ENCODE measurements at places on chromosomes 13 and 19.

- no peak for DNase-seq
Measured at GRCh38 chr13:33183431-33184111, 102.0 kb downstream of the STARD13 start.

GRCh38 chr19:16369664-16370576 lies 45.3 kb downstream of the KLF2 start:
- no peak for DNase-seq

DNA sequence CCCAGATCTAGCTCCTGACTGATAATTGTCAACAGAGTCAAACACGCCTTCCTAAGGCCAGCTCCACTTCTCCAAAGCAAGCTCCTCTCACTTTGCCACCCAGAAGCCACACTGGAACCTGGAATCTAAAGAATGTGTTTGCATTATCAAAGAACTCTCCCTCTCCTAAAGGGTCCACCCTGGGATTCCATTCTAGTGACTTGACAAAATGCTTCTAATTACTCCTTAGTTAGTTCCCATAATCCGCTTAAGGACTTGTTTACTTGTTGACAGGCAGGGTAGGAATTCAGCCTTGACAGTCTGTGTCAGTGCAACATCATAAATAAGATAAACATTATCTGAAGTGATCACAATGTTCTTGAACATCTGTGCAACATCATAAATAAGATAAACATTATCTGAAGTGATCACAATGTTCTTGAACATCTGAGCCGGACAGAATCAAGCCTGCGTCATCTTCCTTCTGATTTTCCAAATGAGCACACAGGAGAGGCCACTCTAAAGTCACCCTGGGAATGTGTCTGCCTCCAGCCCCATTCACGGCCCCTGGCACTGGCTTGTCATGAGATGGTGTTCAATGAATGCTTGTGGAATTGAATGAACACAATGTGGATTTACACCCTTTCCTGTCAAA lies 512.1 kb downstream of the IRS2 start:
- peak; percentile 85 for DNase-seq

DNA sequence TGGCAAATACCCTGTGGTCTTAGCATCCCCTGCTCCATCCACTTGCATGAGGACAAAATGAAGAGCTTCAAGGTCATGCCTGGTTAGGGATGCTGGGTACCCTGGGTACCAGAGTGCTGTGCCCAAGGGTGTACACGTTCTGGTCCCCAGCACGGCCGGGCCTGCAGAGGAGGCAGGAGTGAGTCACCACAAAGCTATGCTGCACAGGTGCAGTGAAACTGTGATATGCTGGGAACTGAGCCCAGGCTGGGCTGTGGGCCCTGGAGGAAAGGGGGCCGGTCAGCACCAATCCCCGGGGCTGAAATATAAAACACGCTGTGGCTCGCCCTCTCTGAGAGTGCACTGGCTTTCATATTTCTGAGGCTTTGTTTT lies 95.1 kb downstream of the TSHZ3 start:
- DNase-seq: peak; percentile 45

- no peak for DNase-seq
Measured at GRCh38 chr13:36028359-36029025, 102.7 kb downstream of the DCLK1 start.
